ENCODE measurements at places on chromosomes 12 and 14.

GRCh38 chr12:123531091-123531490, 2.4 kb downstream of the RILPL1 start:
- DNase-seq, result no peak

- no peak for DNase-seq
Observed at GRCh38 chr12:108788076-108788782, 56.9 kb upstream of the CORO1C start.

- no peak for DNase-seq
Observed at GRCh38 chr14:56061051-56061450, 57.2 kb upstream of the PELI2 start.

DNA sequence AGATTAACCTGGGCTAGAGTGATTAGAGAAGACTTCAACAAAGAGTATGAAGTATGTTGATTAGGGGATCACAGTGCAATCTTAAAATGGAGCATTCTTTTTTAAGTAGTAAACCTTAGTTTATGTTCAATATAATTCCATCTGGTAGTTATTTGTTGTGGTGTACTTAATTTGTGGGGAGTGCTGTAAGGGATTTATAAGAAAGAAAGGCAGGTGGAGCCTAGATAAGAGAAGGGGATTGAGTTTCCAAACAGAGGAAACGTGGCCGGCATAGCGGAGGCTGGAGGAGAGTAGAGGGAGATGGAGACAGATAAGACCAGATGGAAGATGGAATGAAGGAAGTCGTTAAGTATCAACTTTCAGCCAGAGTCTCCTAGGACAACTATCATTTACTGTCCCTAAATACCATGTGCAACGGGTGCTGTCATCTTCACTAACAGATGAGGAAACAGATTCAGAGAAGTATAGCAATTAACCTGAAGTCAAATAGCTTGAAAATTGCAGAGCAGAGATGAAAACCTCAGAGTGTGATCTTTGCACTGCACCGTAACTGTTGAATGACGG, 38.1 kb downstream of the GOLGA5 start:
- no peak for DNase-seq

DNA sequence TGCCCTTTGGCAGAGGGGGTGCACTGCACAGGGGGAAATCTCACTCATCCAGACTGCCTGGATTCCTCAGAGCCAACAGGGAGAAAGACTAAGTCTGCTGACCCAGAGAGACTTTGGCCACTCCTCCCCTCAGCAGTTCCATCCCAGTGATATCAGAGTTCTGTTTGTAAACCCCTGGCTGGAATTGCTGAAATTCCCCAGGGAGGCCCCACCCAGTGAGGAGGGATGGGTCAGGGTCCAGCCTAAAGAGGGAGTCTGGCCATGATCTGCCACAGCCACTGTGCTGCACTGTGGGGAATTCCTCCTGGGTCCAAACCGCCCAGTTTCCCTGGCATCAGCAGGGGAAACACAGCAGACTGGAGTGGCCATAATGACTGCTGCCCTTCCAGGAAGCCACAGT, 54.9 kb upstream of the USP15 start:
- DNase-seq, result no peak

DNA sequence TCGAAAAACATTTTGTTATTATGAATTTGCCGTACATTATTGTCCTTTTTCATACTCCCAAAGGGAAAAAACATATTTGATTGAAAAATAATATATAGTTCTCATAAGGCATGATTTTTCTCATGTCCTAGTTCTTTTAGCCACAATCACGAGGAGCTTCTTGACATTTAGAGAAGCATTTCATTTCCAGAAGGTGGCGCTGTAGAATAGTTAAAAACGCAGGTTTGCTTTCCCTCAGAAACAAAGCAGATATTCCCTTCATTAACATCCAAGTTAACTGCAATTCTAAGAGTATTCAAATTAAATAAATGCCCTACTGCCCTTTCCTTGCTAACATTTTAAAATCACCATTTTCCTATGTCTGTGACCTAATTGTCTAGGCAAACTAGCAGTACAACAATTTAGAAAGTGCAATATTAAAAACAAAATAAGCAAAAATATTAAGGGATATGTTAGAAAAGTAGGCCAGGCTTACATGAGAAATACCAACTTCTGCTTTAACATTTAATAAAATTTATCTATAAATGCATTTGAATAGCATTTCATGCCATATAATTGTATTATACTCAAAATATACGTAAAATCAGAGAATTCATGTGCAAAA, 10.9 kb upstream of the PIK3C2G start:
- DNase-seq, result peak; percentile 63

- no peak for DNase-seq
Observed at GRCh38 chr12:102043928-102044327, 17.9 kb downstream of the WASHC3 start.

DNA sequence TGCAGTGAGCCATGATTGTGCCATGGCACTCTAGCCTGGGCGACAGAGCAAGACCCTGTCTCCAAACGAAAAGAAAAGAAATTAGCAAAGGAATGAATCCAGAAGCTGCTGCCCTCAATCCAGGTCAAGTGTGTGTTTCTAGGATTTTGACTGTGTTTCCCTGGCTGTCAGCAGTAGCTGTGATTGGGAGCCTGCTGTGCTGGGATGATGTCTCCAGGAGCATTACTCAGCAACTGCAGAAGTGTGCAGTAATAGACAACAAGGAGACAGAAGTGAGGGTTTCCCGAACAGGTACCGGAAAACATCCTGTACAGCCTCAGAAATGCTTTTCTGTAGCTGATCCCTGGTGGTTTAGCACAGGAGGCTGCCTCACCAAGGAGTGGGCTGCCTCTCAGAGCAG, 492.5 kb downstream of the FUT8 start:
- DNase-seq, result no peak

- DNase-seq, result no peak
Observed at GRCh38 chr14:46051796-46052195, 599.8 kb downstream of the RPL10L start.

DNA sequence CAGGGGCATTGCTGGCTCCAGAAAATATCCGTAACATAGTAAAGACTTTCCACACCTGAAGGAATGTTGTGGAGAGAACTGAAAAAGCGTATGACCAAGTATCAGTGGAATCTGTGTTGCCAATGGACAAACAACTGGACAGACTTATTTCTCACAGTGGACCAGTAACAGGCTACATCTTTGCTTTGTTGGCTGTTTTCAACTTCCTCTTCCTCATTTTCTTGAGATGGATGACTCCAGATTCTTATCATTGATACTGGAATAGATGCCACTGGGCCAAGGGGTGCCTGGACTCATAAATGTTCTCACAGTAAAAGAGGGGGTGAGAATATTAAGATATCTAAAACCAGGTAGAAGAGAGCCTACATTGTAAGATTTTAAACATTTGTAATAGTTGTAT, 6.4 kb downstream of the GAS2L3 start:
- no peak for DNase-seq

DNA sequence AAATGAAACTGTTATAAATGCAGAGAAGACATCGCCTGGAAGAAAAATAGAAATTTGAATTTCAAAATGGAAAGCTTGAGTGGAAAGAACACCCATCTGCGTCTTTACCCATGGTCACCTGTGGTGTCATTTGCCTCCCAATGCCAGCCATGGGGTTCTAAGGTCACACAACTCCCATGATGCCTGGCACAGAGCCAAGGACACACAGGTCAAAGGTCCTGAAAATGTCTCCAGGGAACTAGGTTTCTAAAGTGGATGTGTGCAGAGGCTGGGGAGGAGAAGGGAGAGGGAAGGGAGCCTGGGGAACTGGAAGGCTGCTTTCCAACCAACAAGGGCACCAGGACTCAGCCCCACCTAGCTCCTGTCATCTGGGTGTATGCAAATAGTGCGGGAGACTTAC, 724.0 kb upstream of the TMEM132C start:
- DNase-seq, result no peak

DNA sequence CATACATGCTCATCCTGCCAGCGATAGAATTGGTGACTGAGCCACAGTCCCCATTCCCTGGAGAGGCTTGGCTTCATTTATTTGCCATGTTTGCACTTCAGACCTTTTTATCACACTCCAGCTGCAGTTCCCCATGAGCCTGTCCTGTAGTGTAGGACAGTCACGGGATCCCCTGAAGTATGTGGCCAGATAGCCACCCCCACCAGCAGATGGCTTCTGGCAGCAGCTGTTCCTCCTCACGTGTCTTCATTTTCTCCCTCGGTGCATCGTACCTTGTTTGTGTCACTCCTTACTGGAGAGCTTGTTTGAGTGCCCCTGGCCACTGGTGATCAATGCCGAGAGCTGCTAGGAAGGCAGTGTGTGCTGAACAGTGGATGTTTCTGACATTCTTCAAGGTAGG, 40.2 kb downstream of the UBE3B start:
- no peak for DNase-seq

DNA sequence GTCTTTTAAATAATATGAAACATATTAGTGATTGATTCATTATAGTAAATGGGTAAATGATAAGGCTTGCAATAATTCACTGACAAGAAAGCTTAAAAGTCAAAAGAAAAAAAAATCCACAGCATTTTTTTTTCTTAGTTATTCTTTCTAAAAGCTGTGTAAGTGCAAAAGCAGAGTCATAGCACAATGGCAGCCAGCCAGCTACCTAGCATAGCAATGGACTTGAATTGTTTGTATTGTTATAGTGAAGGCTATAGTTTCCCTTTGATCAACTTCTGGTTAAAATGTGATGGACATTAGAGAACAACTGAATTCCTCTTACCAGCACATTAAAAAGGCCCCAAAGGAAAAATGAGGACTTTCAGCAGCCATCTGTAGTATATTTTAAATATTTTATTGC, 232.1 kb downstream of the NAV3 start:
- no peak for DNase-seq

DNA sequence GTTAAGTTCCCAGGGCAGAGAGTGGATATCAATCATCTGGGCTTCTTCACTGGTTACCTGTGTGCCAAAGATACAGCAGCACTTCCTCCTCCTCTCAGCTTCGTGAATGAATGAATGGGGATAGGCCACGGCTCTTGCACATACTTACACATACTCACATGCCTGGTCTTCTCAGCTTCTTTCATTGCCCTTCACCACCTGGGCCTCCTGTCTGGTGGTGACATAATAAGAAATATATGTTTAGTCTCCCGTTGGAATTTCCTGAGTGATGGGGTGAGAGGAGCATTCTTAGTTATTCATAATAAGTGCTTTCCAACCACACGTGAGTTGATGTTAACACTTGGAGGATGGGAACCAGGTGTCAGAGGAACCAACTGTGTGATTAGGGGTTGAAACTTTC, 268.1 kb upstream of the RMST start:
- no peak for DNase-seq

DNA sequence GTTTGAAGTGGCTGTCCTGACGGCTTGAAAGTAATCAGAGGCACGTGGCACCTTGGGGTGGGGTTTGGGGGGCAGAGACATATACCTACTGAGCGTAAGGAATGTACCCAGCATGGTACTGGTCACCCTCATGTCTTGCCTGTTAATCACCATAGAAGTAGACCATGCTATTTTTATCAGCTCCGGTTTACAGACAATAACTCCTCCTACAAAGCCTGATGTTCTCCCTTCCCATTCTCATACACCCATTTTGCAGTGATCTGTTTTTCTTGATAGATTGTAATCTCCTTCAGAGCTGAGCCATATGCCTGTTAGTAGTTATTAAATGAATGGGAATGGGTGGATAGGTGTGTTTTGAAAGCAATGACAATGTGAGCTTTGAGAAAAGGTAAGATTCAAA, 10.5 kb downstream of the EVL start:
- DNase-seq, result no peak

- DNase-seq, result no peak
Observed at GRCh38 chr12:103114296-103115055, 157.0 kb downstream of the ASCL1 start.

- no peak for DNase-seq
Observed at GRCh38 chr14:92677087-92677668, 71.2 kb downstream of the LGMN start.
